Activated gamma-delta T cell (primary cell): ENCODE measurements at places on chromosomes 12 and 14.
A peak's percentile ranks its signal among the peaks of the same experiment; 100 is the strongest.

GRCh38 chr12:42144158-42144407 lies 591 bp downstream of the GXYLT1 start:
- DNase-seq, result no peak

DNA sequence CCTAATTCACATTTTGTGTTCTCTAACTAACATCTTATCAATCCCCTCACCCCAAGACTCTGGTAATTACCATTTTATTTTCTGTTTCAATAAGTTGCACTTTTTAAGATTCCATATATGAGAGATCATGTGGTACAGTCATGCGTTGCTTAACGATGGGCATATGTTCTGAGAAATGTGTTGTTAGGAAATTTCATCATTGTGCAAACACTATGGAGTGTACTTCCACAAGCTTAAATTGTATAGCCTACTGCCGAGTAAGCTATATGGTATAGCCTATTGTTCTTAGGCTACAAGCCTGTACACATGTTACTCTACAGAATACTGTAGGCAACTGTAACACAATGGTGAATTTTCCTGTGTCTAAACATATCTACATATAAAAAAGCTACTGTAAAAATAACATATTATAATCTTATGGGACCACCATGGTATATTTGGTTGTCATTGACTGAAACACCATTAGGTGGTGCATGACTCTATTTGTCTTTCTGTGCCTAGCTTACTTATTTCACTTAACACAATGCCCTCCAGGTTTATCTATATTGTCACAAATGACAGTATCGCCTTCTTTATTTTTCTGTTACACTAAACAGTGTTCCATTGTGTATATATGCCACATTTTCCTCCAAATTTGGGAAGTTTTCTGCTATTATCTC lies 473.4 kb upstream of the LMO3 start:
- no peak for DNase-seq

DNA sequence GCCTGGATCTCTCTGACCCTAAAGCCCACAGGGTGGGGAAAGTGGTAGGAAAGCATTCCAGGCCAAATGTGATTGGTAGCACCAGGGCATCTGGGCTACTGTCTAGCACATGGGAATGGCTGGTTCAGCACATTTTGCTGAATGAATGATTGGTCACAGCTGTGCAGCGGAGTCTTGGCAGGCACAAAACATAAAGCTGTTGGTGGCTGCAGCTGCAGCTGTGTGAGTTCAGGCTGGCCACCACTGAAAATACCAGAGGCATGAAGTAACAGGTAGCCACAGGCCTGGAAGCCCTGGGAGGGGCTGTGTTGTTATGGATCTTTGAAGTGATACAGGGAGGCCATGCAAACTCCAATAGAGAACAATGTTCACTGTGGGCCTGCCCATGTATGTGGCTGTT lies 72.7 kb downstream of the MYRFL start:
- DNase-seq, result no peak

DNA sequence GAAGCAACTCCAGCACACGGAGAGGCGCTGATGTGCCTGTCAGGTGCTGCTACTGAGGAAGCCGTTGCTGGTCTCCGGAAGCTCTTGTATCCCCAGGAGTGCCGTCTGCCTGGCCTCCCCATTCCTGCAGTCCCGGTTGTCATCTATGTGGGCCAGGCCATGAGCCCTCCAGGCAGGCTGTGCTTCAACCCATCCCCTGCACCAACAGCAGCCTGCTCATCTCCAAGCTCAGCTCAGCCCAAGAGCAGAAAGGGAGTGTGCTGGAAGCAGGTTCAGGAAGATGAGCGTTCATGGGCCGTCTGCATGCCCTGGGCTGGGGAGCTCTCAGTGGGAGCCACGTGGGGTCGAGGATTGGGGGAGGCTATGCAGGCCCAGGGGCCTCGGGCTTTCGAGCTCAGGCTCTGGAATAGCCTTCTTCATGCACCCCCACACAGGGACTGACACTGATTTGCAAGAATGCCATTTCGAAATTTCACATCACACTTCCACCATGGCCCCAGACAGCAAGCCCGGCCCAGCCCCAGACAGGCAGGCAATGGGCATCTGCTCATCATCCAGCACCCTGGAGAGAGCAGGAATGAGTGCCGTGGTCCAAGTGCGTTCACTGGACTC lies 164.5 kb downstream of the KIF26A start:
- DNase-seq, result no peak

DNA sequence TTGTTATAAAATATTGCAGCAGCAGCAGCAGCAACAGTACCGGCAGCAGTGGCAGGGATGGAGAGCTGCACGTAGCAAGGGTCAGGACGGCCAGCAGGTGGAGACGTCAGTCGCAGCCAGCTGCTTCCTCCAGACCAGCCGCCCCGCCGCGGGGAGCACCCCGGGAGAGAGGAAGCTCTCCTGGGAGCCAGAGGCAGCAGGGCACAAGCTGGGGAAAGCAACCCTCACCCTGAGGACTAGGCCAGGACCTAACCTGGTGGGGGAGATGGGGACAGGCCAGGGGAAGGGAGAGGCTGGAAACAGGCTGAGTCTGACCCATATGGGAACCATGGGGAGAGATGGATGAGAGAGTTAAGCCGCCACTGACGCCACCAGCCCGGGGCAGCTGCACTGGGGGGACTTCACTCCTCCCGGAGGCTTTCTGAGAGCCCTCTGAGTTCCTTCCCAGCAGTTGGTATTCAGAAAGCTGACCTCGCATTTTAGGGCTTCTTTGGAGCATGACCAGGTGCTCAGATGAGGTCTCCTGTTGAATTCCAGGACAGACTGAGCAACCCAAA lies 56.3 kb downstream of the SPTB start:
- DNase-seq, result peak; percentile 20

GRCh38 chr12:104827587-104827986 lies 130.5 kb downstream of the SLC41A2 start:
- DNase-seq, result no peak

DNA sequence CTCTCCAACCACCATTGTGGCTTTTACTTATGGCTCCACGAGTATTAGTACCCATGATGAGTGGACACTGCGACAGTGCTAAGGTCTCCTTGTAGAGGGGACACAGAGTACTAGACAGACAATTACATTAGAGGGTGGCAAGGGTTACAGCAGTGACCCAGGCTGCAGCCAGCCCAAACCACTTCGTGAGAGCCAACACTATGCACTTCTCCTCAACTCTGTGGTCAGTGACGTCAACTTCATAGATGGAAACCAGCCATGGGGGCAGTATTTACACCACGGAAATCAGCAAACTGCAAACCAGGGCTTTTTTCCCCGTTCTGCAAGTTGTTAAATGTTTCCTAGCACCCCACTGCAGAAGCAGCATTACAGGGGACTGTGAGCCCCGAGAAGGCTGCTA lies 61.6 kb upstream of the ZFP36L1 start:
- DNase-seq, result no peak

DNA sequence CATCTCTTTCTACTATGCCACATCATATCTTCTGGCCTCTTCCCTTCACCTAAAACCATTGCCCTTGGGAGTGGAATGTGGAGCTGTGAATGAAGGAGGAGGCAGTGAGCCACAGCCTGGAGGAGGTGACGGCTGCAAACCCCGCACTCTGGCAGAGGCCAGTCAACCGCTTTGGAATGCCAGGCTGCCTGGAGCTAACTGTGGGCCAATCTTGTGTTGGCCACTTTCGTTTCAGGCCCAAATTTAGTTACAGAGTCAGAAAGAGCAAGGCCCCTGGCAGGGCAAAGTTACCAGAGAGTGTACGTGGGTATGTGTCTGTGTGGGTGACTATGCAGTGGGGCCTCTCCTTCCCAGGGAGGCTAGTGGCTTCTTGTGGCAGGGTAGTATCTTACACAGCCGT lies 40.1 kb downstream of the CACNA1C start:
- no peak for DNase-seq

DNA sequence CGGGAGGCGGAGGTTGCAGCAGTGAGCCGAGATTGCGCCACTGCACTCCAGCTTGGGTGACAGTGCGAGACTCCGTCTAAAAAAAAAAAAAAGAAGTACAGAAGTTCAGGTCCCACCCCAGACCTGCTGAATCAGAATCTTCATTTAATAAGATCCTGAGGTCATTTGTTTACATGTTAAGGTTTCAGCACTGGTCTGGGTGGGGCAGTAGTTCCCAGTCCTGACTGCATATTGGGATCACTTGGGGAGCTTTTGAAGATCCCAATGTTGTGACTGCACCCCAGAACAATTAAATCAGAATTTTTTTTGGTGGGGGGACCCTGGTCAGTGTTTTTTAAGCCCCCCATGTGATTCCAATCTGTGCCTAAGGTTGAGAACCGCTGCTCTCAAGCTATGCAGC lies 11.7 kb upstream of the COL2A1 start:
- no peak for DNase-seq

DNA sequence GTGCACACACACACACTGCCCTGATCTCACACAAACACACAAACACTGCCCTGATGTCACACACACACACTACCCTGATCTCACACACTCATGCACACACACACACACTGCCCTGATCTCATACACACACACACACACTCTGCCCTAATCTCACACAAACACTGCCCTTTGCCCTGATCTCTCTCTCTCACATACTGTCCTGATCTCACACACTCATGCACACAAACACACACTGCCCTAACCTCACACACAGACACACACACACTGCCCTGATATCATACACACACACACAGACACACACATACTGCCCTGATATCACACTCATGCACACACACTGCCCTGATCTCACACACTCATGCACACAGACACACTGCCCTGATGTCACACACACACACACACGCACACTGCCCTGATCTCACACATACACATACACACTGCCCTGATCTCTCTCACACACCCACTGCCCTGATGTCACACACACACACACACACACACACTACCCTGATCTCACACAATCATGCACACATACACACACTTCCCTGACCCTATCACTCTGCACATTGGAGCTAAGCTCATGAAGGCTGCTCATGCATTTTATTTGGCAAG lies 97.6 kb upstream of the DIO3 start:
- no peak for DNase-seq

DNA sequence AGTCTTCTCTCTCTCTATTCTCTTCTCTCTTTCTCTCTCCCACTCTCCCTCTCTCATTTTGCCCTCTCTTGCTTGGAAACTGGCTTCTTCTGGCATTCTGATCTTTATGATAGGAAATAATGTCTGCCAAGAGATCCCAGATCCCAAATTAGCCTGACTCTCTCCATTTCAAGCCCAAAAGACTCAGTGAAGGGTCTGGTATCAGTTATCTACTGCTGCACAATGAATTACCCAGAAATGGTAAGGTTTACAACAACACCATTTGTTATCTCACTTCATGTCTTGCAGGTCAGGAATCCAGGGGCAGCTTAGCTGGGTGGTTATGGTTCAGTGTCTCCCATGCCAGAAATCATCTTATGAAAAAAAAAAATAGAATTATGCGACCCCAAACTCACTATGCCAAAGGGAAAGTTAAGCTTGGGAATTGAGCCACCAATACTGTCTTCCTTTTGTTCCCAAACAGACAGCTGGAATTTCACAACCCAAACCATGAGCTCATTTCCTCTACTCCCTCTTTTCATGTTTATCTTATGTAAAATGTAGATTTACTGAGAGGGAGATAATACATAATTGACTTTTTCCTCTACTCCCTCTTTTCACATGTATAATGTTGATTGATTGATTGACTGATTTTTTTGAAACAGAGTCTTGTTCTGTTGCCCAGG lies 67.8 kb upstream of the FICD start:
- DNase-seq, result no peak

- DNase-seq, result no peak
Measured at GRCh38 chr12:114038962-114039361, 72.8 kb upstream of the RBM19 start.

DNA sequence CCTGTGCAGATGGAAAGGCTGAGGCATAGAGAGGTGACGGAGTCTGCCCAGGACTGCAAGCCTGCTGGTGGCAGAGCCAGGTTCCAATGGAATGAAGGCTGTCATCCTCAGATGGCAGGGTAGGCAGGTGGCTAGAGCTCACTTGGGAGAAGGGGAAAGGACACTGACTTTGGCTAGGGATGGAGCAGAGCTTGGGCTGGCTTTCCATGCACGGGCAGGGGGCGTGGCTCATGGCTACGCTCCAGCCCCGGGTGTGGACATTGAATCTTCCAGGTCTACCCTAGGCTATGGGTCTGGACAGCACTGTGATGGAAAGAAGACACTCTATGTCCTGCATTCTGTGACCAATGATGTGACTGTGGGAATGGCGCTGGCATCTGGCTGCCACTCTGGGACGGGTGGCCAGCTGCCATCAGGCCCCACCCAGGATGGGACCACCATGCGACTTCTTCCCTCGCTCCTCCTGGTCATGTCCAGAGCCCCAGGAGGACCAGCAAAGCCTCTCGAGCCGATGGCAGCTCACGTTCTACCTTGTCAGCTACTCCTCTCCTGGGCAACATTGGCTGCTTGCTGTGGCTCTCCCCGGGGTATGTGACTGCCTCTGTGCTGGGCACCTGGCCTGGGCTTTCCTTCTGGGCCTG lies 398.7 kb downstream of the TMEM121 start:
- no peak for DNase-seq

DNA sequence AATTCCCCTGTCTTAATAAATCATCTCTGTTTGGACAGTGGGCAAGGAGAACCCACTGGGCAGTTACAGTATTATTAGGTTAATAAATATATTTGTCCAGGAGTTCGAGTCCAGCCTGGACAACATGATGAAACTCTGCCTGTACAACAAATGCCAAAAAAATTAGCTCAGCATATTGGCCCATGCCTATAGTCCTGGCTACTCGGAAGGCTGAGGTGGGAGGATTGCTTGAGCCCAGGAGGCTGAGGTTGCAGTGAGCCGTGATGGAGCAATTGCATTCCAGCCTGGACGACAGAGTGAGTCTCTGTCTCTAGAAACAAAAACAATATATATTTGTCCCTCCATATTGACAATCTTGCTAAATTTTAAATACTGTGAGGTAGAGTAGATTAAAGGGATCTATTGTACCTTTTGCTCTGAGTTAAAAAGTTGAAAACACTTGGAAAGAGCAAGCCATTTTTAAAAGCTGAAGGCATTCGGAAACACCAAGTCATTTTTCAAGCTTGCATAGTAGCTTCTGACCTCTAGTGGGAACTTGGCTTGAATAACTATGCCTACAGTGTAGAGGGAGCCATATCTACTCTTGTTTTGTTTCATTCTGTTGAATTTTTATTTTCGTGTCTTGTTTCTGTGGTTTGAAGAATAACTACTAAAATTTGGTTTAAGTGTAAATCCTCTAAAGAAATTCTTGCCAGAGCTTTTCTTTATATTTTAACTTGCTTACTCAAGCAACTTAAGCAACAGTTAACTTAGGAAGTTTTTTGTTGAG lies 14.6 kb upstream of the EEA1 start:
- no peak for DNase-seq

DNA sequence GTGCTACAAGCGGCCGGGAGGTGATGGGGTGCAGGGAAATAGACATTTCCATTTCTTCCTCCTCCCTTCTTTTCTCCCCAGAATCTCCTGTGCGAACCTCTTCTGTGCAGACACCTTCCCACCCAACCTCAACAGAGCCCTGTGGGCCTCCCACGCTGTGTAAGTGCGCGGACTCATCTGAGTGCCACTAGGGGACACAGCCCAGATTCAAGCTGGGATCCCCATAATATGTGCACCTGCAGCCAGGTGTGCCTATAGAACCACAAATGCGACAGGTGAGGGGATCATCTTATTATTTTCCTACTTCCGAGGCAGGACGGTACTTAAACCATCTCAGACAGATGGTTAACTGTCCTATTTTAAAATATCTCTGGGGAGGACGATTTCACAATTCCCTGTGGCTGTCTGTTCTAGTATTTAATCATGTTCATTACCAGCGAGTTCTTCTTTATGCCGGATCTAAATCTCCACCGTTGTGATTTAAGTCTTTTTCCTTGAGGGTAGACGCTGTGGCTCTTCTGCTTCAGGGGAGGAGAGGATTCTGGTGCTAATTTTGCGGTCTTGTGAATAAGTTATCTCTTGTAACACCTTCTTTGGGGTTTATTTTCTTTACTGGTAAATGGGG lies 17.2 kb upstream of the CACNA1C start:
- DNase-seq, result no peak
